Naive thymus-derived CD8-positive, alpha-beta T cell (primary cell): ENCODE measurements at places on chromosomes 1 and 21. TPM values are rescaled to one million over a fixed set of nuclear protein-coding genes. Genes with fewer than 3 reads are reported as not detected.

The THEM5 gene
- polyA plus RNA-seq = not detected

The FCGR3B gene
- polyA plus RNA-seq = not detected

The PLXNA2 gene
- polyA plus RNA-seq = 0.06 TPM

The SEMA4A gene
- polyA plus RNA-seq = 1.4 TPM

GRCh38 chr1:40625076-40625475 is 40.4 kb downstream of the RIMS3 start:
- peak; percentile 32 for DNase-seq

DNA sequence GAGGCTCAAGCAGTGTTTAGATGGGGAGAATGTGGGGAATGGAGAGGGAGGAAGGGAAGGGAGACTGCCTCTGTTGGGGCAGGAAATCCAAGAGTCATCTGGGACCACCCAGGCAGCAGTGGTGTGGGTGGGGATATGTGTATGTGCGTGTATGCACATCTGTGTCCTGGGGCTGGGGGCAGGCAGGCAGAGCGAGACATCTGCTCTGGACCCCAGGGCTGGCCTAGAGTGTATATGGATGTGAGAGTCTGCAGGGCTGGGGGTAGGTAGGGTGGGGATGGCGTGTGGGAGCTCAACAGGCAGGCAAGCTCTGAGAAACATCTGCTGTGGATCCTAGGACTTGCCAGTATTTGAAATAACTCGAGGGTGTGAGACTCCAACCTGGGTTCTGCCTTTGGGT is 3.5 kb downstream of the PTCH2 start:
- DNase-seq = no peak

DNA sequence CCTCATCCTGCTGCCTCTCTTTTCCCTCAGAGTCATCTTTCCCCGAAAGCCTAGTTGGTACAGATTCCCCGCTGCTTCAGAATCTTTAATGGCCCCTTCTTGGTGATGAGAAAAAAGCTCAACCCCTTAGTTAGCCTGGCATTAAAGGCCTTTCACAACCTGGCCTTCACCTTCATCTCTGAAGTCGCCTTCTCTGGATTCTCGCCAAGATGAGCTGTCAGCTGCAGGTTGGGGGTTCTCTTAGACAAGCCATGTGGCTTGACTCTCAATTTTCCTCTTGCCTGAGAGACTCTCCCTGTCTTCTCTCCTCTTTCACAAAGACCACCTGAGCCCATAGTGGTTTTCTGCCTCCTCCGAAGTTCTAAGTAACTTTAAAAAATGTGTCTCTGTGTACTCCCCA is 15.5 kb upstream of the DISC1 start:
- no peak for DNase-seq

DNA sequence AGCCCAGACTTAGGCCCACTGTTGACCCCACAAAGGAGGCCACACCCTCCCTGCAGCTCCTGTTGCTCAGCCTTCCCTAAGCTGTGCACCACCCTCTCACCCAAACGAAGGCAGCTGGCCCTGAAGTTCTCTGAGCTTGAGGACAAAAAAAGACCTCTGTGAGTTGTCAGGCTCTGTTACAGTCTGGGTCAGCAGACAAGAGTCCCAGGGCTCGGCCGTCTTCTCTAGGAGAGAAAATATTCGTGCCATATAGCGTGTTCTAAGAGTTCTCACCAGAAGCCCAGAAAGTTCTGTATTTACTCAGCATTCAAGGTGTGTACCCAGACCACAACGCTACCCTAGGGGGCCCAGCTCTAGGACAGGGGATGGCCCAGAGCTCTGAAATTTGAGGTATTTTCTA is 25.5 kb upstream of the LYST start:
- DNase-seq = no peak

DNA sequence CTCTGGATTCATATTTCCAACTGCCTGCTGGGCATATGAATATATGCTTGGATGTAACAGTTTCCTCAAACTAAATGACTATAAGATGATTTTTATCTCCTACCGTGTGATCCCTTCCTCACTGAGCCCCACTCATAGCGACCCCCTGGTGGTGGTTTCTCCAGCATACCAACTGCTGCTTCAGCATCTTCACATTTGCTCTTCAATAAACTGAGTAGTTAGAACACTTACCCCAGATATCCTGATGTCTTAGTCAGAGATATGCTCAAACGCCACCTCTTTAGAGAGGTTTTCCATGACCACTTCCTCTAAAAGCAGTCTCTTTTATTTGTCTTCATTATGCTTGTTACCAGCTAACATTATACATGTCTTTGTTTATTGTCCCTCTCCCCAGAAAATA is 10.2 kb upstream of the HNRNPR start:
- no peak for DNase-seq

GRCh38 chr21:42721341-42721824 is 68.0 kb downstream of the PDE9A start:
- DNase-seq = no peak

- peak; percentile 50 for DNase-seq
Observed at GRCh38 chr1:166975361-166976129, at the start of gene ILDR2. Gene ILDR2 (minus strand): TSS chr1:166975540. CDS start chr1:166975268, 272 bp downstream.

DNA sequence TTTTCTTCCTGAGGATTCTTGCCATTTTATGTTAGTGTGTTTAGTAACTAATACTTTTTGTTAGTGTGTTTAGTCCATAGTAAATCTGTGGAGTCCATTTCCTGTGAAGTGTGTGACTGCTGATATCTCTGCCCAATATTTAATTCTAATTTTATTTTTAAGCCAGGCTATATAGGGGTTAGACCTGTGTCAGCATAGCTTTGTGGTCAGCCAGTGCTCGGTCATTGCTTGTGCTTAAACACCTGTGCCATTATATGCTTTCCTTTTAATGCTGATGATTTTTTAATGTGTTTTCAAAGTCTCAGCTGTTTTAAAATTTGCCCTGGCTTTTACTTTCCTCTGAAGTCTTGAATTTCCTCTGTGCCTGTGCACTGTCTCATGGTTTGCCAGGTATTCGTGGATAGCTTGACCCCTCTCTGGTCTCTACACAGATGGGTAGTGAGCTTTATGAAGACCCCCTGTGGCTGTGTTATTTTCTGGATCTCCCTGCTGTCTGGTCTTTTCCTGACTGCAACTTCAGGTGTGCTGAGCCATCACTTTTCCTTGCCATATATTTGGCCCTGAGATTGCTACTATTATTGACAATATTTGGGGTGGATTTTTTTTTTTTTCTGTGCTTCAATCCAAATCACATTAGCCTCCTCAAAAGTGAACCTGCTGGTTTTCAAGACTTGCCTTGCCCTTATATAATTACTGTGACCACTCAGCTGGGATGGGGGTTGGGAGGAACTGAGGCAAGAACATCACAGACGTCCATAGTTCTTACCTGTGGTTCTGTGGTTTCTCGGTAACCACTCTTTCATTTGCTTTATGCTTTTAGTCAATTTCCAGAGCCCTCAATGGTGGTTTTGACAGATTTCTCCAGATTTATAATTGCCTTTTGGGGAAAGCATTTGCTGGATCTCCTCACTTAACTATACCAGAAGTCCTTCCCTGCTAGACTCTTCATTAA is 59.6 kb downstream of the RPS6KC1 start:
- peak; percentile 12 for DNase-seq

- DNase-seq = no peak
Observed at GRCh38 chr1:156691191-156691590, 14.0 kb upstream of the NES start.

DNA sequence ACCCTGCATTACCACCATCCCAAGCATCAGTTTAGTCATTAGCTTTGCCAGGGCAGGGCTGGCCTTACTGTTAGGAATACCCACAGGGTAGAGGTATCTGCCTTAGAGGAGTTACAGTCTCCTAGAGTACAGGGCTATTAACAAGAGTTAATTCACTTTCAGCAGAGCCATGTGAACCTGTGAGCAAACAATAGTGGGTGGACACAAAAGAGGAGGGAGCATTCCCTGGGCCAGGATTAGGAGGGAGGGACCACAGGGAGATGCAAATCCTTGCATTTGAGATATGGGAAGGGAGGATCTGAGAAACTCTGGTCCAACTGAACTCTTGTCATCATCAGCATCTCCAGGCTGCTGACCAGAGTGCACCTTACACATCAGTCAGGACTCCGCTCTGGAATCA is 51.1 kb upstream of the IGSF21 start:
- DNase-seq = no peak

DNA sequence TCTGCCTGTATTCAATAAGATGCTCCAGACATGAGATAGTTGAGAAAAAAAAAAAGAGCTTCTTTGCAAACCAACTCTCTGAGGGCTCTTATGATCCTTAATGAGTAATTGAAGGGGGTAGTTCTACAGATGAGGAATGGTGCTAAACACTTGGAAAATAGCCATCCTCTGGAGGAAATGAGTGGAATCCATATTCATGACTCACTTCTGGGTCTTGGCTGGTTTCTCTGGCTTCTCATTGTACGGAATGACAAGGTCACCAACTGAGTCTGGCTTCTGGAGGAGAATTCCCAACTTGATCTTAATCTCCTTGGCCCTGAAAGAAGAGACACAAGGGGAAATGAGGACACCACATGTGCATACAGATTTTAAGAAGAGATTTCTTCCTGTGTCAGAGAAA is 34.7 kb downstream of the RGS5 start:
- no peak for DNase-seq

DNA sequence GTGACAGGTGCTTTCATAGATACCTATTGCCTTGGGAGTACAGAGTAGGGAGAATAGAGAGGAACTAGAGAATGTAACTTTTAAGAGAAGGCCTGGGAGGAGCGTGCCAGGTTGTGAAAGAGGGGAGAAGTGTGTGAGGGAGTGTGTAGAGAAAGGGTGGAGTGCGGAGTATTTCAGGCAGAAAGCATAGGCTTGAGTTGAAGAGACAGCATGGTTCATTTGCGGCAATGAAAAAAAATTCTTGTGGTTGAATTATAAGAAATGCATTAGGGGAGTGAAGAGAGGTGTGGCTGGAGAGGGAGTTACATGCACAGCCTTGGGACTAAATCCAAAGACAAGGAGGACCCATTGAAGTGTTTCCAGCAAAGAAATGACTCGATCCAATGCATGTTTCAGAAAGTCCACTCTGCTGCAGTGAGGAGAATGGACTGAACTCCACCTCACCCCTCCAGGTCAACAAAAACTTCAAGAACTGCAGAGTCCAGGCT is 81.7 kb upstream of the ADAM30 start:
- no peak for DNase-seq

GRCh38 chr1:64033667-64034220 is 169.7 kb upstream of the UBE2U start:
- DNase-seq = no peak

DNA sequence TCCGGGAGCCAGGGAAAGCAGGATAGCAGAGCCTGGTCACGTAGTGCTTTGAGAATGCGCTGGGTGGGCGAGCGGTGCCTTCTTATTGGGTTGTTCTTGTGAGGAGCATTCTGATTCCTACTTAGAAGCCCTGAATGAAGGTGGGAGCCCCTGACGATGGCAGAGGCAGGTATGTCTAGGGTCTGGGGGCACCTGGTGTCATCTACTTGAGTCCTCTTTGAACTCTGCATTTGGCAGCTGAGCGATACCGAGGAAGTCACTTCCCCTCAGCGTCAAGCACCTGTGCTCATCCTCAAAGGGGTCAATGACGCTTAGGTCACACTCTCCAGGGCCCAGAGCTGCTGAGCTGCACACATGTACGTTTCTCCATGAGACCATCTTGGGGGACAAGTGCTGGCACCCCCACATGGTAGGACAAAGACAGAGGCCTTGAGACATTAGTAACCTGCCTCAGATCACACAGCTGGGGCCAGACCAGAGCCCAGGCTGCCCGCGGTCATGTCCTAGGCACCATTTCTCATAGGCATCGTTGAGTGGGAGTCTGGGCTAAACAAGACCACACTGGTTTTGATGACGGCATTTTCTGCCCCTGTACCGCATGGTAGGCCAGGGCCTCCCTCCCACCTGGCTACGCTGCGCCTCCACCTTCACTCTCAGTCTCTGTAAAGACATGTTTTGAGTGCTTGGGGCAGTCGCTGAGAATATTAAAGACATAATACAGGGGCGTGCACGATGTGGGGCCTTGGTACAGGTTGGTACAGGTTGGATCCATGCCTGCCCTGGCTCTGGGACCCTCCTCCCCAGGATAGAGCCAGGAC is 69.1 kb upstream of the ABCG1 start:
- DNase-seq = no peak

DNA sequence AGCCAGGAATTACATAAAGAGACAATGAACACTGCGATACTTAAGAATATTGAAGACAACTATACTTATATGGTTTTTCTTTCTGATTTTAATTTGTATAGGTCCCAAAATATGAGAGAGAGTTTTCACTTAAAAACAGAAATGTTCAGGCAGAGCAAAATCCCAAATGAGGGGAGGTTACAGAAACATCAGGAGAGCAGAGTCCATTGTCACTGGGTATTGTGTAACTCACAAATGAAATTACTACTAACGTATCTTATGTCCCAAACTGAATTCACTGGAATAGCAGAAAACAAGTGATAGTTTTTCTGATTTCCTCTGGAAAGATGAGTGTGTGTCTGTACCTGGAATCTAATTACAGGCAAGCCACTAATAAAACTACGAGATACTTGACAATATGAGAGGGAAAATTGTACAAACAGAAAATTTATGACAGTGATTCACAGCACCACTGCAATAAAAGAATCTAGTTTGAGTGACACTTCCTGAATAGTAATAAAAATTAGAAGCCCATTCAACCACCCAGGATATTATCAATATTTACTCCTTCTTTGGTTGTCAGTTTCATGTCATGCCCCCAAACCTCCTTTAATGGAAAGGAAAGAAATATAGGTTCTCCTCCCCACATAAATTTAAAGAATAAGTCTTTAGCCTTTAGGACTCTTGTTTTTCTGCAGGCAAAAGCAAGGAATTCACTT is 522.6 kb downstream of the ADGRL2 start:
- no peak for DNase-seq
